ENCODE measurements at places on chromosomes 2 and 18. TPM values are rescaled to one million over a fixed set of nuclear protein-coding genes. Genes with fewer than 3 reads are reported as not detected.

Gene MERTK
- total RNA-seq = 6.7 TPM

- H3K27me3 ChIP-seq = no peaks in the 10 kb centered on the region
- H3K36me3 ChIP-seq = no peaks in the 10 kb centered on the region
- H3K4me1 ChIP-seq = no peaks in the 10 kb centered on the region
Measured at GRCh38 chr2:167383610-167384194, 495.4 kb downstream of the XIRP2 start.

DNA sequence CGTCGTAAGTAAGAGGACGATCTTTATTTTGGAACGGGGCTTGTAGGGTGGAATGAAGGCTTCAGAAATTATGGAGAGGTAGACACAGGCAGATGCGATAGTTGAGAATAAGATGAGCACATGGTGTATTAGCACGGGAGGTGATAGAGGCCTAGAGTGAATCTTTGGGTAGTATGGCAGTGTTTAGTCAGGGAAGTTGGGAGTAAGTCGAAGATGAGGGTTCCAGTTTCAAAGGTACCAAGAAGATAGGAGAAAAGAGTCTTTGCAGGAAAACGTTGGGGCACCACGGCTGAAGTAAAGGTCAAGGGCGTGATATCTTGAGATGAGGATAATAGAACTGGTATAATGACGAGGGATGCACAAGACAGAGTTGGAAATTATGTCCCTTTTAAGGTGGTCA is 654 bp downstream of the PIK3C3 start:
- peaks cover 15% of the 10 kb centered on the region for H3K36me3 ChIP-seq
- no peak for DNase-seq
- peak overlapping the region; percentile 86 for H3K4me3 ChIP-seq
- H3K4me1 ChIP-seq = peaks cover 25% of the 10 kb centered on the region
- no peaks in the 10 kb centered on the region for H3K27me3 ChIP-seq

- no peak for DNase-seq
- H3K27me3 ChIP-seq = no peaks in the 10 kb centered on the region
- H3K36me3 ChIP-seq = no peaks in the 10 kb centered on the region
Measured at GRCh38 chr2:168797286-168797655, 5.2 kb upstream of the NOSTRIN start.

DNA sequence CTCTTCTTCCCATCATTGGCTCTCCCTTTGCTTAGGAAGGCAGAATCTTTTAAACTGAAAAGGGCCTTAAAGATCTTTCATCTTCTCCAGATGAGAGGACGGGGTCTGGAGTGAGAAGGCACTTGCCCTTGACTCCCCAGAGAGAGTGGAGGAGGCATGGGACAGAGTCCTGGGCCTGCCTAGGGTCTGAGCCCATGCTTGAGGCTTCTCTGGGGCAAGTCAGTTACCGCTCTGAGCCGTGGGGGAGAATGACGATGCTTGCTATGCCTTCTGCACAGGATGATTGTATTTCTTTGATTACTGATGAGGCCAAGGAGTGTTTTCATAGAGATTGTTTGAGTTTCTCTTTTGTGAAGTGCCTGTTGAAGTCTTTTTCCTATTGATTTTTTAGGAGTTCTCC is 921 bp downstream of the PLB1 start:
- DNase-seq = no peak
- H3K27ac ChIP-seq = no peak overlapping the region
- no peak overlapping the region for H3K4me3 ChIP-seq
- H3K4me1 ChIP-seq = no peaks in the 10 kb centered on the region
- H3K36me3 ChIP-seq = no peaks in the 10 kb centered on the region

DNA sequence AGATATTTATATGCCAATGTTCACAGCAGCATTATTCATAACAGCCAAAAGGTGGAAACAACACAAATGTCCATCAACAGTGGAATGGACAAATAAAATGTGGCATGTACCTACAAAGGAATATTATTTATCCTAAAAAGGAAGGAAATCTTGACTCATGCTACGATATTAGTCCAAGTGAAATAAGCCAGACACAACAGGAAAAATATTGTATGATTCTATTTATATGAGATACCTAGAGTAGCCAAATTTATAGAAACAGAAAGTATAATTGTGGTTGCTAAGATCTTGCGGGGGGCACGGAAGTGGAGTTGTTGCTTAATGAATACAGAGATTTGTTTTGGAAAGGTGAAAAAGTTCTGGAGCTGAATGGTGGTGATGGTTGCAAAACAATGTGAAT is 33.0 kb upstream of the CCDC150 start:
- no peaks in the 10 kb centered on the region for H3K27me3 ChIP-seq
- peaks cover 6% of the 10 kb centered on the region for H3K4me1 ChIP-seq
- DNase-seq = no peak
- no peaks in the 10 kb centered on the region for H3K36me3 ChIP-seq
- no peak overlapping the region for H3K4me3 ChIP-seq

DNA sequence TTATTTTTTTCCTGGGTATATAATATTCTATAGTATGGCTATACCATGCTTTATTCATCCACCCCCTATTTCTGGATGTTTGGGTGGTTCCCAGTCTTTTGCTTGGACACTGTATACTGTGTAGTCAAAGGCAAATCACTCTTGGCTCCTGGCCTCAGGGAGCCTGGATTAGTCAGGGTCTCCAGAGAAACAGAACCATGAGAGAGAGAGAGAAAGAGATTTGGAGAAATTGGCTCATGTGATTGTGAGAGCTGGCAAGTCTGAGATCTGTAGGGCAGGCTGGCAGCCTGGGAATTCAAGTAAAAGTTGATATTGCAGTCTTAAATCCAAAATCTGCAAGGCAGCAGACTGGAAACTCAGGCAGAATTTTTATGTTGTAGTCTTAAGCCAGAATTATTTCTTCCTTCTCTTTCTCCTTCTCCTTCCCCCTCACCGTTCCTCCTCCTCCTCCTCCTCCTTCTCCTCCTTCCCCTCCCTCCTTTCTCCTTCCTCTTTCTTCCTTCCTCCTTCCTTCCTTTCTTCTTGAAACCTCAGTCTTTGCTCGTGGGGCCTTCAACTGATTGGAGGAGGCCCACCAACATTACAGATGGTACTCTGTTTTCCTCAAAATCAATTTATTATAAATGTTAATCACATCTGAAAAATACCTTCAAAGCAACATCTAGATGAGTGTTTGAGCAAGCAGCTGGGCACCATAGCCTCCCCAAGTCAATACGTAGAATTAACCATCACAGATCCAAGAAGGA is 33.0 kb downstream of the CTIF start:
- H3K4me3 ChIP-seq = no peak overlapping the region
- DNase-seq = no peak
- peaks cover 5% of the 10 kb centered on the region for H3K4me1 ChIP-seq
- no peaks in the 10 kb centered on the region for H3K36me3 ChIP-seq
- no peak overlapping the region for H3K27ac ChIP-seq

DNA sequence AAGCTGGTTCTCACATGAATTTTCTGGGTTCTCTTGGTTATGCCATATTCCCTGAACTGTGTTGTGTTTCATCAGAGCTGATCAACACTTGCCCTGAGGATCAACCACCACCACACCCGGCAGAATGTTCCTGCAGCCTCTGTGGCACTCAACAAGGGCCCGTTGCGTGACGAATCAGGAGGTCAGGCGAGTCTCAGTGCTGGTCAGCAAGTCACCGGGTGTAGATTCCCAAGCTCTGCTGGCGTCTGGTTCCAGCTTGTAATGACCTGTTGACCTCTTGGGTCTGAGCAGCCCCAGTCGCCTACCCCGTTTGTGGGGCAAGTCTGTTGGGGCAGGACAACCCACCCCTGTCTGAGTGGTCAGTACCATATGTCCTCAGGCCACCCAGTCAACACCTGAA is 46.0 kb downstream of the ADCY3 start:
- DNase-seq = no peak
- no peak overlapping the region for H3K4me3 ChIP-seq
- H3K27me3 ChIP-seq = no peaks in the 10 kb centered on the region
- no peak overlapping the region for H3K27ac ChIP-seq

DNA sequence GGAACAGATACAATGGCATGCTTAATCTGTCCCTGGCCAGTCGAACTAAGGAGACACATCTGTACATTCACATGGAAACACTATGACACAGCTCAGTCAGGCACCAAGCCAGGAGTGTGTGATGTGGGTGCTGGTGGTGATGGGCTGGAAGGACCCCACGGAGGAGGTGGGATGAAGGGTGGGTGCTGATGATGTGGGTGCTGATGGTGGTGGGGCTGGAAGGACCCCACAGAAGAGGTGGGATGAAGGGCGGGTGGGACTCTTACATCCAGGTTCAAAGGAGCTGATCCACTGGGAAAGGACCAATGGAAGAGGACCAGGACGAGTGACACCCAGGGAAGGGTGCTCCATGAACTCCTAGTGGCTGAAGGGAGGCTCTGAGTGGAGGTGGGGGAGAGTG is 34.8 kb upstream of the ACAA2 start:
- DNase-seq = no peak
- H3K4me1 ChIP-seq = peaks cover 3% of the 10 kb centered on the region
- H3K27ac ChIP-seq = no peak overlapping the region
- H3K36me3 ChIP-seq = no peaks in the 10 kb centered on the region
- H3K4me3 ChIP-seq = no peak overlapping the region

- H3K27ac ChIP-seq = no peak overlapping the region
- no peaks in the 10 kb centered on the region for H3K36me3 ChIP-seq
- H3K4me3 ChIP-seq = no peak overlapping the region
- peaks cover 8% of the 10 kb centered on the region for H3K4me1 ChIP-seq
- H3K27me3 ChIP-seq = no peaks in the 10 kb centered on the region
- DNase-seq = no peak
Measured at GRCh38 chr2:216018709-216019108, 5.4 kb upstream of the MREG start.

DNA sequence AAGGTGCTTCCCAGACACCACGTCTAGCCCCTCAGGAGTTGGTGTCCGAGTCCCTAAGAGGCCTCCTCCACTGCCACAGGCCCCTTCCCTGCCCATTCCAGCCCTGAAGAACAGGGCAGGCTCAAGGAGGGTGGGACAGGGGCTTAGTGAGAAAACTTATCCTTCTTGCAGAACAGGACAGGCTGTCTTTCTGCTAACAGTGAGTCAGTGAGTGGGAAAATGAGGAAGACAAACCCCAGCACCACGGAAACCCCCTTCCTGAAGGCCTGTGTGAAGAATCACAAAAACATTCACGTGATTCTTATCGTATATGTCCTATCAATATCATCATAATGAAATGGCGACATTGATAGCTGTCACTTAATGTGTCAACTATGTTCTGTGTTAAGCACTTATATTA is 9.8 kb downstream of the FZD7 start:
- peaks cover 11% of the 10 kb centered on the region for H3K4me1 ChIP-seq
- H3K27me3 ChIP-seq = no peaks in the 10 kb centered on the region
- H3K36me3 ChIP-seq = no peaks in the 10 kb centered on the region
- no peak for DNase-seq

Gene UGT1A5
- 0.56 TPM for total RNA-seq

Gene SERPINB4
- not detected for total RNA-seq

GRCh38 chr2:1766851-1767811 is 22.8 kb upstream of the PXDN start:
- H3K27ac ChIP-seq = no peak overlapping the region
- H3K27me3 ChIP-seq = no peaks in the 10 kb centered on the region

GRCh38 chr18:10791169-10791831 is 265.5 kb downstream of the NAPG start:
- no peak overlapping the region for H3K27ac ChIP-seq
- DNase-seq = no peak
- no peaks in the 10 kb centered on the region for H3K36me3 ChIP-seq
- no peak overlapping the region for H3K4me3 ChIP-seq

DNA sequence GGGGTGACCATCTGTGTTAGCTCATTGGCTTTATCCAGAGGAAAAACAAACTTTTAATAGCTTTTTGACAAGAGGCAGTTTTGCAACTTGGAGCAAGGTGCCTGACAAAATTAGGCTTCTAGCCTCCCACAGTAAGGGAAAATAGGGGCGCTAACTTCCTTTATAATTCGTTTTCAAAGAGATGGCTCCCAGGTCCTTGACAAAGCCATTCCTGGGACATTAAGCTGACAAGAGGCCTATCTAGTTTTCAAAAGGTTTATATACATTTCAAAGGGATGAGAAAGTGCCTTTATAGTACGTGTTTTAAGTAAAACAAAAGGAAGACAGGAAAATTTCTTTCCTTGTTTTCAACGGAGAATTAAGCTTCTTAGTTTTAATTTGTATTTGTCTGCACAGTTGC is 159.4 kb upstream of the GCFC2 start:
- H3K4me1 ChIP-seq = no peaks in the 10 kb centered on the region
- H3K27me3 ChIP-seq = no peaks in the 10 kb centered on the region
- H3K36me3 ChIP-seq = no peaks in the 10 kb centered on the region
- no peak overlapping the region for H3K4me3 ChIP-seq
- H3K27ac ChIP-seq = no peak overlapping the region
- no peak for DNase-seq

- H3K4me1 ChIP-seq = peaks cover 25% of the 10 kb centered on the region
- H3K27me3 ChIP-seq = no peaks in the 10 kb centered on the region
- peak; percentile 62 for DNase-seq
- peak overlapping the region; percentile 97 for H3K4me3 ChIP-seq
Measured at GRCh38 chr2:152336854-152337510, 2.0 kb downstream of the FMNL2 start.

GRCh38 chr18:56257205-56257604 is 381.2 kb downstream of the TXNL1 start:
- H3K27me3 ChIP-seq = no peaks in the 10 kb centered on the region
- no peak for DNase-seq
- no peaks in the 10 kb centered on the region for H3K36me3 ChIP-seq
- no peak overlapping the region for H3K4me3 ChIP-seq

- DNase-seq = no peak
- H3K4me1 ChIP-seq = no peaks in the 10 kb centered on the region
Measured at GRCh38 chr2:120429586-120430500, 83.9 kb downstream of the INHBB start.

GRCh38 chr2:182381225-182381624 is 45.6 kb downstream of the PDE1A start:
- DNase-seq = no peak
- H3K4me1 ChIP-seq = no peaks in the 10 kb centered on the region
- H3K27me3 ChIP-seq = no peaks in the 10 kb centered on the region
- H3K27ac ChIP-seq = no peak overlapping the region
- H3K4me3 ChIP-seq = no peak overlapping the region

DNA sequence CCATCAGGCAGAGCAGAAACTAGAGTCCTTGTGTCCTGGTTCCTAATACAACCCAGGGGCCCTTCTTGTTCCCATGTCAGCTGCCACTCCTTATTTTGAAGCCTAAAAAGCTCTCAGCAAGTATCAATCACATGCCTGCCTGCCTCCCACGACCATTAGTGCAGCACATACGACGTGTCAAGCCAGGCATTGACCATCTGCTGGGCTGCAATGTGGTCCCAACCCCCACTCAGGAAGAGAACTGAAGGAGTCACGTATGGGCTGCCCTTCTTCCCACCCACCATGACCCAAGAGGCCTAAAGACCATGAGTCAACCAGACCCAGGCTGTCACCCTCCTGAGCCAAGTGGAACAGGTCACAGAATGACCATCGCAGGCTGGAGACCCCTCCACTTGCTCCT is 98.8 kb downstream of the KLHL29 start:
- peaks cover 12% of the 10 kb centered on the region for H3K4me1 ChIP-seq
- H3K4me3 ChIP-seq = no peak overlapping the region
- H3K36me3 ChIP-seq = no peaks in the 10 kb centered on the region
- no peak overlapping the region for H3K27ac ChIP-seq
- no peak for DNase-seq

Gene CHRND
- not detected for total RNA-seq

Gene HOXD12
- not detected for total RNA-seq
